ENCODE measurements at places on chromosomes 1 and 21.

DNA sequence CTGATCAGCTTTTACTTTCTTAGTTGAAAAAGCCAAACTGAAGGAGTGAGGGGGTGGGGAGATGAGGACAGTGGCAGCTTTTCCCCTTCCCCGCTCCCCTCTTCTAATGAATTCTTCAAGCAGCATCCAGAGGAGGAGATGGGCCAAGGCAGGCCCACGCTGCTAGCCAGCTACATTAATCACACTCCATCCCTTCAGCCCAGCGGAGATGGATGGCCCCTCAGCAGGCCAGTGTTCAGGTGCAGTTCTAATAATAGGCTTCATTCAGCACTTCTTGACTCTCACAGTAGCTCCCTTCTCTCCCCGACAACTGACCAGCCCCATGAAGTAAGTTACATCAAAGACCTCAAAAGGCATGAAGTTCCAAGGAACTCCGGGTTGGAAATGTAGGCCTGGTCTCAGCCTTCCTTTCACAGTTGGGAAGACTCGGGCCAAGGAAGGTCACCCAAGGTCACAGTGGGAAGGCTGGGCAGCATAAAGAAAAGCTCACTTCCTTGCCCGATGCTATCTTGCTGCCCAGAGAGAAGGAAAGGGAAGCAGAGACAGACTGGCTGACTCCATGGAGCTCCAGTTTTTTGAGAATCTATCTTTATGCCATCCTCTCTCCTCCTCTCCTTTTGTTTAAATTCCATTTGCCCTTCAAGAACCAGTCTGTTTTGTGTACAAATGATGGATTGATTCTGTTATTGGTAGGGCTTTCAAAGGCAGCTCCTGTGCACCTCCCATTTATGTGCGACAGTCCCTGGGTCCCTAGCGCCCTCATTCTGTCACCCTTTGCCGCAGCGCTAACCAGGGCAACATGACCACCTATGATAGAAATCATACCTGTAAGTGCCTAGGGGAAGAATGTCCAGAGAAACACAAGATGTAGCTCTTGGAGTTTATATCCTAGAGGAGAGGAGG lies 139.1 kb downstream of the TNR start:
- no peak for DNase-seq

DNA sequence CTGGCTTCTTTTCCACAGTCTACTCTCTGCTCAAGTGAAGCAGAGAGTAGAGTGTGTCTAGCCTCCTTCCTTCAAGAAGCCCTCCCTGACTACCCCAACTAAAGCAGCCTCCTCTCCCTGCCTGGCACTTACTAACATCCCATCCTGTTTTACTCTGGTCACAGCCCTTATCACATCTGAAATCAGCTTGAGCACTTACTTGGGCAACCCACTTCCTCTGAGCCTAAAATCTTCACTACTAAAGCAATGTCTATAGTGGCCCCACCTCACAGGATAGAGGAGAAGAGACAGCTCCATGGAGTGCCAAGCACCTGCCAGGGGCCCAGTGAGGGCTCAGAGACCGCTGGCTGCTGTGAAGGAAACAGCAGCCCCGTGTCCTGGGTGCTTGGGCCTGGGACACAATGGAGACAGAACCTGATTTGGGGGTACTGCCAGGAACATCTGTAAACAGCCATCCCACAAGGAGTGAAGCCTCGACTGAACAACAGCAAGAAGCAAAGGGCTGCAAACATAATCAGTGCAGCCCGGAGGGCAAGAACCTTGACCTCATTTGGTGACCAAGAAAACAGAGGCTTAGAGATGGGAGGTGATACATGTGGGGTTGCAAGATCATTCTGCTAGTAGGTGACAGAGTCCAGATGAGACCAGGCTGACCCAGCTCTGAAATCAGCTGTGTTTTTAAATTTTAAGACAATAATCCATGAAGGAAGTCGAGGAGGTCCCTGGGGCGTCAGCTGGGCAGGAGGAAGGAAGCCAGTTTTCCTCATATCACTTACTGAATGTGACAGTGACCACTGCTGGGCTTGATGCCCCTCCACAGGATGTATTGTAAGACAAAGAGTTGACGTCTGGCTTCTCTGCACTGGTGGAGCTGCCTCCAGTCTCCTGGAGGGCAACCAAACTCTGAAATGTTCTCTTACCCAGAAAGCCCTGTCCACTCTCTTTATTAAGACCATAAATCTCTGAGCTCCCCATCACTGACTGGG lies 710.6 kb downstream of the MATN1 start:
- no peak for DNase-seq

- peak; percentile 61 for DNase-seq
Measured at GRCh38 chr1:176691251-176692228, 228.6 kb downstream of the PAPPA2 start.

GRCh38 chr1:228543396-228543795 lies 56.2 kb downstream of the RNF187 start:
- DNase-seq: peak; percentile 19

GRCh38 chr21:44092211-44092610 lies 15.0 kb upstream of the PWP2 start:
- no peak for DNase-seq

DNA sequence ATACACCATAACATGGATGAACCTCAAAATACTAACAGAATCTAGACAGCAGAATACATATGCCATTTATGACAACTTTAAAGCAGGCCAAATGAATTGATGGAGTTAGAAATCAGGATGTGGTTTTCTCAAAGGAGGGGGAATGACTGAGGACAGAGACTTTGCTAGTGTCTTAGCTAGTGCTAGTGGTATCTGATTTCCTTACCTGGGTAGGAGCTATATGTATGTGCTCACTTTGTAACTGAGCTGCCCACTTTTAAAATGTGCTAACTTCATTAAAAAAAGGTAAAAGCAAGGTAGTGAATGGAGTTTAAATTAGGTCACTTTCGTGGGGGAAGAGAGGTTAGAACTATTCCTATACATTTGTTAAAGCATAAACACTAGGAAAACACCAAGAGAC lies 2.6 kb downstream of the GTF2B start:
- DNase-seq: no peak

DNA sequence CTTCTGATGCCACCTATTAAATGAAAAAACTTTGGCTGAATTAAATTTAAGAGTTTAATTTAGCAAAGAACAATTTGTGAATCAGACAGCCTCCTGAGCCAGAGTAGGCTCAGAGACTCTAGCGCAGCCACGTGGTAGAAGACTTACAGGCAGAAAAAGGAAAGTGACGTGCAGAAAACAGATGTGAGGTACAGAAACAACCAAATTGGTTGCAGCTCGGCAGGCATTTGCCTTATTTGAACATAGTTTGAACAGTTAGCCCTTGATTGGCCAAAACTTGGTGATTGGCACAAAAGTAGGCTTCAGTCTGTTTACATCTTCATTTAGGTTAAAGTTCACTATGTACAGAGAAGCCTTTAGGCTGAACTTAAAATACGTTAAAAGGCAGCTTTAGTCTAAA lies 22.9 kb downstream of the TCP10L start:
- DNase-seq: no peak

GRCh38 chr1:228755800-228756199 lies 20.5 kb downstream of the RHOU start:
- no peak for DNase-seq

DNA sequence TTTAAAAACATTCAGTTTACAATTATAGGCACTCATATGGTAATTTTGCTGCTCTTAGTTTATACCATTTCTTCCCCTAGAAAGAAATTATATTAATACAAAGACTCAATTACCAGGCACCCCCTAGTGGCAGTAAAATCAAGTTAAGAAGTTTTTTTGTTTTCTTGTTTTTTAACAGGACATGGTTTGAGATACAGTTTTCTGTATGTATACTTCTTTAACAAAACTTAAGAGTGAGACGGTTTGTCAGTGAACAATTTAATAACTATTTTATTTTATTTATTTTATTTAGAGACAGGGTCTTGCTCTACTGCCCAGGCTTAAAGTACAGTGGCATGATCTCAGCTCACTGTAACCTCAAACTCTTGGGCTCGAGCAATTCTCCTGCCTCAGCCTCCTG lies 224.6 kb downstream of the FAF1 start:
- no peak for DNase-seq

GRCh38 chr1:206960676-206961386 lies 9.4 kb downstream of the FCAMR start:
- no peak for DNase-seq

GRCh38 chr1:158812336-158812735 lies 18.8 kb upstream of the MNDA start:
- no peak for DNase-seq

- peak; percentile 43 for DNase-seq
Measured at GRCh38 chr1:3192361-3192760, 123.4 kb downstream of the PRDM16 start.

DNA sequence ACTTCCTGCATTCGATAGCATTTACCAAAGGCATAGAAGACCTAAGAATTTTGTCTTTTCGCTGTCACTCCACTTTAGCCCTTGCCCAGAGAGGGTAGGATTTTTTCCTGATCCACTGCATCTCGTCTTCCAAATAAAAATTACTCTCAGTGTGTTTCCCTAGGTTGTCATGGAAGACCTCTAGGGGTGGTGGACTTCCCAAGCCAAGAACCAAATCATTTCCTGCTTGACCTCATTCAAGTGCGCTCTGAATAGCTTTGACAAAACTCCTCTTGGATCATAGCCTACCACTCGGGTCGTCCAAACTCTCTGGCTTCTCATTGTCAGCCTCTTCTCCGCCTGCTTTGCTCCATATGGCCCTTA lies 431 bp upstream of the C1orf52 start:
- DNase-seq: no peak
